ENCODE measurements at places on chromosomes 16 and 17. TPM values are rescaled to one million over a fixed set of nuclear protein-coding genes. Genes with fewer than 3 reads are reported as not detected.

The CYBC1 gene
- total RNA-seq = 178 TPM

DNA sequence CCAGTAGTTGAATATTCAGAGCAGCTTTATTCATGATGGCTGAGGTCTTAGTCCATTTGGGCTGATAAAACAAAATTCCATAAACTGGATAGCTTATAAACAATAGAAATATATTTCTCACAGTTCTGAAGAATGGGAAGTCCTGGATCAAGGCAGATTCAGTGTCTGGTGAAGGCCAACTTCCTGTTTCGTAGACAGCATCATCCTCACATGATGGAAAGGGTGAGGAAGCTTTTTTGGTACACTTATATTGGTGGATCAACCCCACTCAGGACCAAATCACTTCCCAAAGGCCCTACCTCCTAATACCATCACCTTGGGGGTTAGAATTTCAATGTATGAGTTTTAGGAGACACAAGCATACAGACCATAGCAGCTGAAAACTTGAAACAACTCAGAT, 224.2 kb downstream of the CYB561 start:
- no peaks in the 10 kb centered on the region for H3K4me1 ChIP-seq
- DNase-seq = no peak
- no peaks in the 10 kb centered on the region for H3K27me3 ChIP-seq
- no peak overlapping the region for H3K27ac ChIP-seq
- H3K4me3 ChIP-seq = no peak overlapping the region

DNA sequence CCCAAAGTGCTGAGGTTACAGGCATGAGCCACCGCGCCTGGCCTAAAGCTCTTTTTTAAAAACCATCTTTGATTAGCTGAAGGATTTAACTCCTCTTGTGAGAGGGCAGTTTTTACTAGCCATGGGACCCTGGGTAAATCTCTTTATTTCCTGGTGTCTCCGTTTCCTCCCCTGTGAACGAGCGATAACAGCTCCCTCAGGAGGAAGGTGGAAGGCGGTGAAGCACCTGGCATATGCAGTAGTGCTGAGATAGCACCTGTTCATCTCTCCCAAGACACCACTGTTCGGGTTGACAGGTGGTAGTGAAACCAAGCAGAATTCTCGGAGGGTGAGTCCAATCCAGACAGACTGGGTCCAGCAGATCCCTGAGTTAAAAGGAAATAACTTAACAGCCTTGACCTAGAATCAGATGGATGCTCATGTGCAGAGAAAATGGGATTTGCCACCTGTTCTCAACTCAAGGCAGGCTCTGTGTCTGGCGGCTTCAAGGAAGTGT, 86.2 kb downstream of the CRISPLD2 start:
- no peaks in the 10 kb centered on the region for H3K27me3 ChIP-seq
- H3K4me3 ChIP-seq = no peak overlapping the region
- H3K36me3 ChIP-seq = no peaks in the 10 kb centered on the region

GRCh38 chr17:57104461-57105175, 19.6 kb downstream of the AKAP1 start:
- H3K4me3 ChIP-seq = no peak overlapping the region
- no peak for DNase-seq
- H3K27me3 ChIP-seq = no peaks in the 10 kb centered on the region
- no peak overlapping the region for H3K27ac ChIP-seq
- peaks cover 95% of the 10 kb centered on the region for H3K4me1 ChIP-seq

The SRP68 gene
- total RNA-seq = 19.1 TPM

DNA sequence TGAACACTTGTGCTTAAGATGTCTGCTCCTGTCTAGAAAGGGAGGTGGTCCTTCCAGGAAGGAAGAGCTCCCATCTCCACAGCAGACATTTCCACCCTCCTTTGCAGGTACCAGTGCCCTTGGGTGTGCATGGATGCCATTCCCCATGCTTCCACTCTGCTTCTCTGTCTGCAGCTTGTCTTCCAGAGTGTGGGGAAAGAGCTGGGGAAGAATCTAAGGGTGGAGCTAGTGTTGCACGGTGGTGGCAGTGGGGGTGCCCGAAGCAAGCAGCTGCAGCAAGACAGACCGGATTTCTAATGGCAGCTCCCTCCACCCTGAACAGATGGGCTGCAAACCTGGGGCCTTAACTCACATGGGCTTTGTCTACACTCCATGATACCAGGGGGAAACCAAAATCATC, 22.6 kb upstream of the HOXB13 start:
- H3K27ac ChIP-seq = no peak overlapping the region
- peaks cover 56% of the 10 kb centered on the region for H3K27me3 ChIP-seq
- H3K4me3 ChIP-seq = no peak overlapping the region
- no peaks in the 10 kb centered on the region for H3K4me1 ChIP-seq
- H3K36me3 ChIP-seq = no peaks in the 10 kb centered on the region

DNA sequence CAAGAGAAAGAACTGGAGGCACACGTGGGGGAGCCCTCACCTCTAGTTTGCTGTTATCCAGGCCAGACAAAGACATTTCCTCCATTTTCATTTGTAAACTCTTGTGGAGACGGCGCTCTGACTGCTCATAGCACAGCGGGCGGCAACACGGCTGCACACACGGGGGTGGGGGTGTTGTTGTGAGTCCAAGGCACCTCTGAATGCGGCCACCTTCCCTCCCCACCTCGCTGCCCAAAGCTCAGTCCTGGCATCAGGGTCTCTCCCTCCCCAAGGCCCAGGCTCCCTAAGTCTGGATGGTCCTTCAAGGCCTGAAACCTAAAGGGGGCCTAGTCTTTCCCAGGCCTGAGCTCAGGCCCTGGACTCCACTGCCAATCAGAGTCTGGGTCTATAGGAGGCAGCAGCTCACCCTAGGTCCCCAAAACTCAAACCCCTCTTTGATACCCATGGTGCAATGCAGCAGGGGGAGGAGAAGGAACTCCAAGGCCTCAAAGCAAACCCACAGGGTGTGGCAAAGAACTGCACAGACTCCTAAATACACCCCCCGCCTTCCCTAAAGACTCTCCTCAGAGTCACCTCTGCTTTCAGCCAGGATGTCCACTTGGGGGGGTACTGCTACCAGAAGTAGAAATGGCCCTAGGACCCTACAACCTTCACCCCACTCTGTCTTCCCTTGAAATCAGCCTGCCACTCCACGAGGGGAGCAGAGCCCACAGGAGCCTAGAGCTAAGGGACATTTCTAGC, 1.5 kb downstream of the ATXN7L3 start:
- H3K4me3 ChIP-seq = peak overlapping the region; percentile 92
- no peaks in the 10 kb centered on the region for H3K27me3 ChIP-seq
- H3K27ac ChIP-seq = peak overlapping the region; percentile 93
- peaks cover 25% of the 10 kb centered on the region for H3K36me3 ChIP-seq
- DNase-seq = no peak
- peaks cover 12% of the 10 kb centered on the region for H3K4me1 ChIP-seq

The STH gene
- total RNA-seq = not detected

DNA sequence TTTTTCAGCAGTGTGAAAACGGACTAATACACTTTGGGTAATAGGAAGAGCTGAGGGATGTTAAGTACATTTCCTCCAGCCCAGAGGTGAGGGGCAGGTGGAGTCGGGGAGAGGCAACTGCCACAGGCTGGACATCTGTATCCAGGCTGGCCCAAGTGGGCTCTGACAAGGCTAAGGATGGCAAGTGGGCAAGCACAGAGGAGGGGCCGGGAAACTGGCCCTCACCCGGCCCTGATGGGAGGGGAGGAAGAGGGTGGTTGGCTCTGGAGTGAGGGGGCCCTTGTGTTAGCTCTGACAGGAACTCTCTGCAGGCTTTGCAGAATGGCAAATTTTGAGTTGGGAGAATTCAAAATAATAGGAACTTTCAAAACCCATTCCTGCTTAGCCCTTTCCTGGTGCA, 251.0 kb upstream of the TNRC6C start:
- no peaks in the 10 kb centered on the region for H3K4me1 ChIP-seq
- H3K36me3 ChIP-seq = no peaks in the 10 kb centered on the region
- no peak overlapping the region for H3K27ac ChIP-seq
- no peak overlapping the region for H3K4me3 ChIP-seq
- DNase-seq = no peak

DNA sequence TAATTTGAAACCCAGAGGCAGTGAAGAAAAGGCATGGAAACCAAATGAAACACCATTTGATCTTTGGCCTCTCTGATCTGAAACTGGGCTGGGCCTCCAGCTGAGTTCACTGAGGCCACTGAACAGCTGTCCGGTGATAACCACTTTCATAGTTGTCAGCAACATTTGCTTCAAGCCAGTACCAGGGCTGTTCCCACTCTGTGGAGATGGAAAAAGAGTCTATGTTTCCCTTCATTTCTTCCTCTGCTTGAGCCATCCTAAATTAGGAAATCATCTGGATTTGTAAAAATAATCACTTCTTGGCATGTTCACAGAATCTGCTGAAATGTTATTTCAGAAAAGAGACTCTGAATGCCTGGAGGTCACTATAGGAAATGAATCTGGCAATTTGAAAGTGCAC, 119.3 kb downstream of the STX8 start:
- no peaks in the 10 kb centered on the region for H3K36me3 ChIP-seq
- H3K4me1 ChIP-seq = no peaks in the 10 kb centered on the region
- H3K27me3 ChIP-seq = no peaks in the 10 kb centered on the region

DNA sequence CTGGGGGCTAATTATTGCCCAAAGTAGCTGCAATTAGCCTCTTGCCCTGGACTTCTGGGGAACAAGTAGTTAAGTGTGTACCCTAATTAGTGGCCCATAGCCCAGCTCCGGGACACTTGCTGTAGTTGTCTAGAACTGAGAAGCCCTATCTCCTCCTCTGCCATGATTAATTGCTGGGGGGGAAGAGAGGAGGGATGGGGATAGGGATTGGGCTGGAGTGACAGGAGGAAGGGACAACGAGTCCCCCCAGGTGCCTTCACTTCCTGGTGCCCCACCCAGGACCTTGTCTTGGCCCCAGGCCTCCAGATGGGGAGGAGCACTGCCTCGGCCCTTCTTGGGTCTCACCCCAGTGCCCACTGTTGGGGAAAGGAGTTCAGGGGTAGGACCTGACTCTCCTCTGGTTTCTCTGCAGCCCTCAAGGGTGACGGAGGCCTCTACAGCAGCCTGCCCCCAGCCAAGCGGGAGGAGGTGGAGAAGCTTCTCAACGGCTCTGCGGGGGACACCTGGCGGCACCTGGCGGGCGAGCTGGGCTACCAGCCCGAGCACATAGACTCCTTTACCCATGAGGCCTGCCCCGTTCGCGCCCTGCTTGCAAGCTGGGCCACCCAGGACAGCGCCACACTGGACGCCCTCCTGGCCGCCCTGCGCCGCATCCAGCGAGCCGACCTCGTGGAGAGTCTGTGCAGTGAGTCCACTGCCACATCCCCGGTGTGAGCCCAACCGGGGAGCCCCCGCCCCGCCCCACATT, 17.4 kb downstream of the NGFR start:
- DNase-seq = no peak
- H3K27ac ChIP-seq = no peak overlapping the region
- H3K4me1 ChIP-seq = peaks cover 16% of the 10 kb centered on the region

- H3K27ac ChIP-seq = peak overlapping the region; percentile 40
- no peaks in the 10 kb centered on the region for H3K27me3 ChIP-seq
- no peak overlapping the region for H3K4me3 ChIP-seq
- DNase-seq = no peak
- H3K36me3 ChIP-seq = no peaks in the 10 kb centered on the region
These were observed 403.1 kb upstream of the CDH11 start for GRCh38 chr16:65524997-65525396.

The KIF18B gene
- total RNA-seq = not detected

DNA sequence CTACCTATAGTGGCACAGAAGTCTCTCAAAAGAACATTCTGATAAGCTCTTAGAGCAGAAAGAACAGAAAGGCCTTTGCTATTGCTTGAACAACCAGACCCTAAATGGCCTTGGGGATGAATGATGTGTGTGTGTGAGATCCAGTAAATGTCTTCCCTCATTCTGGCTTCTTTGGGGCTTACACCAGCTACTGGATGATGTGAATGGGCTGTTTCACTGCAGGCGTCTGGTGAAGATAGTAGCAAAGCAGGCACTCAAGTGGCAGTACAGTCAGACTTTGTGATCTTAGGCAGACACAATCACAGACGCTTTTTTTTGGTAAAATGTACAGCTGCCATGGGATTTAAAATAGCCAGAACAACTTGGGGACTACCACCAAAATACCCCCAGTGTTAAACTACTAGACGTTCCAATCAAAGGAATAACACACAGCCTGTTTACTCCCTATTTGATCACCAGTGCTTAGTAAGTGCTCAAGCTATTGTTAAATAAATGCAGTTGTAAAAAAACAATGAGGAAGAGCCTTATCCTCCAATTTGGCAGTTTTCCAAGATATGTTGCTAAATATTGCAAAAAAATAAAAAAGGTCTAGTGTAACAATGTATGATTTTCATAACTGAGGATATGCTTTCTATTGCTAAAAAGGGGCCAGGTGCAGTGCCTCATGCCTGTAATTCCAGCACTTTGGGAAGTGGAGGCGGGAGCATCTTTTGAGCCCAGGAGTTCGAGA, 17.9 kb downstream of the NDUFAB1 start:
- peaks cover 29% of the 10 kb centered on the region for H3K36me3 ChIP-seq
- no peak for DNase-seq
- no peak overlapping the region for H3K27ac ChIP-seq
- no peaks in the 10 kb centered on the region for H3K27me3 ChIP-seq

DNA sequence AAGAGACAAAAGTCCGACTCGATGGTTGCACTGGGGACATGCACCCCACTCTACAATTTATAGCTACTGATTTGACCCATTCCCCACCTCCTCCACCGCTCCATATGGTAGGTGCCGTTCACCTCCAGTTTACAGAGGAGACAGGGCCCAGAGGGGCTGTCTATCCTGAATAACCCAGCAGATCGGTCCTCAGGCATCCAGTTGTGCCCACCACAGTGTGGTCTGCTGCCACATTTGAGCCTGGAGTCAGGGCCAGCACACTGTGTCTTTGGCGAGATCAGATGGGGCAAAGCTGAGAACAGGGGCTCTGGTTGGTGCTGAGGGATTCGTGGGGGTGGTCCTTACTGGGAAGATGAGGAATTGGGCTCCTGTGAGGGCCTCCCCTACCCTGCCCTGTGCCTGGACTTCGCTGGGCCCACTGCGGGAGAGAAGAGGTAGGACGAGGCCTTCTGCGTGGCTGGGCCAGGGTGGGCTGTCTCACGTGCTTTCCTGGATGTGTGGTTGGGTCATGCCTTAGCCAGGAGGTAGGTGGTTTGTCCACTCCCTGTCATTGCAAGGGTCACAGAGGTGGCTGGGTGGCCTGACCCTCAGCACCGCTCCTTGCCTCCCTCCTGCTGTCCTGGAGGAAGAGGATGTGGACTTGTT, 2.8 kb downstream of the ADCY7 start:
- no peaks in the 10 kb centered on the region for H3K27me3 ChIP-seq
- H3K36me3 ChIP-seq = no peaks in the 10 kb centered on the region
- H3K27ac ChIP-seq = no peak overlapping the region
- no peak overlapping the region for H3K4me3 ChIP-seq

The RPL23 gene
- total RNA-seq = 870 TPM

DNA sequence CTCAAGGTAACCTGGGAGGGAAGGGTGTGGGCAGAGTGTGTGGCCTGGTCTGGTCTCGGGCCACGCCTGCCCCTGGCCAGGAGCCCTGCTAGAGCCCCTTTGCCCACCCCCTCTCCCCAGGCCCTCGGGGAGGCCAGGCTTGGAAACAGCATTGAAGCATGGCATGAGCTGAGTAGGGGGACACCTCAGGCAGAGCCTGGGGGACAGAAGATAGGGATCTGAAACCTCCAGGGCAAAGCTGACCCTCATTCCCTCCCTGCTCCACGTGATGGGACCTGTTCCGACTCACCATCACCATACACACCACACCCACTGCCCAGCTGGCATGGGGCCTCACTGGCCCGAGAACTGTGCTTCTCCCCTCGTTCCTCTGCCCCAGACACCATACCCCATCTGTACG, 2.5 kb downstream of the RFNG start:
- H3K27me3 ChIP-seq = no peaks in the 10 kb centered on the region
- no peak for DNase-seq
- no peak overlapping the region for H3K4me3 ChIP-seq
- H3K27ac ChIP-seq = no peak overlapping the region
- H3K4me1 ChIP-seq = peaks cover 38% of the 10 kb centered on the region
- H3K36me3 ChIP-seq = peaks cover 15% of the 10 kb centered on the region

Data from thoracic aorta (tissue), 2 donors.